Activated naive CD4-positive, alpha-beta T cell (primary cell): ENCODE measurements at places on chromosomes 5 and 9.
A peak's percentile ranks its signal among the peaks of the same experiment; 100 is the strongest.

GRCh38 chr5:8184455-8185063 is 315.6 kb downstream of the MTRR start:
- DNase-seq, result peak; percentile 0

- DNase-seq, result no peak
Measured at GRCh38 chr5:179420476-179420875, 75.2 kb upstream of the ADAMTS2 start.

- DNase-seq, result no peak
Measured at GRCh38 chr5:52895572-52896413, 93.4 kb upstream of the ITGA2 start.

GRCh38 chr5:128254789-128255188 is 171.2 kb downstream of the SLC12A2 start:
- no peak for DNase-seq

DNA sequence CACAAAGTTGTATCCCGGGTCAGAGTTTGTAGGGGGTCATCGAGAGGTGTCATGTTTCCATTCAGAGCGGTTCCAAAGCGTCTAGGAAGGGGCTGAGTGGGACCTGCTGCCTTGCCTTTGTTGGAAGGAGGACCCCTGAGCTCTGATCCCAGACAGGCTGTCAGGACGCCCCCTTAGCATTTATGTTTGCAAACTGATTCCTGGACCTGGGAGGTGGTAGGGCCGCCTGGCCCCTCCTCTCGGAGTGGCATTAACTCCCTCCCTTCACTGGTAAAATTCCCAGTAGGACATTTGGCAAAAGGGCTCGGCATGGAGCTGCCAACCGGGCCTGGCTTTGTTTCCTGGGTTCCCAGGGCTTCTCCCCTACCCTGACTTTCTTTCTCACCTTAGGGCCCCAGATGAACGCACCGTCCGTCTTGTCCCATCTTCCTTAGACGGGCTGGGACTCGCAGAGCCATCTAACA is 2.5 kb downstream of the JADE2 start:
- DNase-seq, result no peak
